ENCODE measurements at places on chromosomes 6 and 20. TPM values are rescaled to one million over a fixed set of nuclear protein-coding genes. Genes with fewer than 3 reads are reported as not detected.

CBLN4 gene
- 0.14 TPM for polyA plus RNA-seq

DNA sequence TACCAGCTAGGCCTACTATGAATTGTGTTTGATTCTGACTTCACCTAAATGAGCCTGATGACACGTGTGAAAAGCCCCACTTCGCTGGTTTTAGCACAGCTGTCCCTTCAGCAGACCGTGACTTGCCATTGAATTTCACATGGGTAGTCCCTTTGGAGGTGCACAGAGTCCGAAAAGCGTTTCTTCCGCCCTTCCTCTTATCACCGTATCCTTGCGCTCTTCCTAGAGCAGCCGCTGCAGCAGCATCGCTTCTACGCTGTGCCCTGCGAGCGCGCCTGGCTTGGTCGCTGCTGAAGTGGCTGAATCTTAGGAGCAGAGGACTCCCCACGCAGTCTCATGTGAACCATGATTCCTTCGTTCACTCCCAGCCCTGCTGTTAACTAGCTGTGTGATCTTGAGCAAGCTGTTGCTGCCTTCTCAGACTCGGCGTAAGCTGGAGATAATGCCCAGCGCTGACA, 127.0 kb downstream of the PACRG start:
- no peak for DNase-seq

GRCh38 chr6:154590756-154591155, 80.3 kb upstream of the CNKSR3 start:
- DNase-seq = no peak

GRCh38 chr6:41780551-41781365, at the start of gene PRICKLE4:
PRICKLE4 (plus strand) TSS chr6:41780782; CDS start chr6:41783474, 2,692 bp downstream.
- peak; percentile 48 for DNase-seq

DNA sequence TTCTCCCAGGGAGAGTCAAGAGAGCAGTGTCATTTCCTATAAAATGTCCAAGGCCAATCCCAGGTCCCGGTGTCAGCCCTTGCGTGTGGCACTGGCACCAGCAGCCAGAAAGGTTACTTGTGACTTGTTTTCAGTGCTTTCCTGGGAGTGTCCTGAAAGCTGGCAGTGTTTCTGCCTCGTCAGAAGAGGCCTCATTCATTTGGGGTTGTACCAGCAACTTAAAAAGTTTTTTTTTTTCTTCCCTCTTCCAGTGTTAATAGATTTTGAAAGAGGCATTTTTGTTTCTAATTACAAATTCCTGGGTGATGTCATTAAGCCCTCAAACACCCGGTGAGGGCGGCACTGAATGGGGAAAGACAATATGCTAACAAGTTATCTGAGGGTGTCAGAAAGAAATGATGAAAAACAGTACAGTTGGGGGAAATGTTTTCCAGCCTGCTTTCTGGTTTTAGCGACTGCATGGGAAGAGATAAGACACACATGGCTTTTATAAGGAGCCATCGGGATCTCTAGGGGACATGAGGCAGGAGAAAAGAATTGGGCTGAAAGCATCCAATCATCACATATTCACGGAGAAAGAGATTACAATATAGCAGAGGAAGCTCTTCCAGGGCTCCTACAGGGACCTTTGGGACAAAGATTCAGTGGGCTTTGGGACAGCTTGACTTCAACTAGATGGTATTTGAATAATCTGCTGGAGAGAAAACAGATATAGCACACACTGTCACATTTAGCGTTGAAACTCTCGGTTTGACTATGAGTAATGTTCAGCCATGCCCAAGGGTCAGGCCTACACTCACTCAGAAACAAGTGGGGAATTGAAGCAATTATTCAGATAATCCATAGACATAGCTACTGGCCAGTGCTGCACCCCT, 153.0 kb downstream of the BCAS1 start:
- DNase-seq = no peak

SNPH gene
- 3.7 TPM for polyA plus RNA-seq
